Renal pelvis (tissue), 12 donors: ENCODE measurements at places on chromosomes 7 and 10. TPM values are rescaled to one million over a fixed set of nuclear protein-coding genes. Genes with fewer than 3 reads are reported as not detected.

Gene GIGYF1
- 63.6 TPM for polyA plus RNA-seq

Gene GFRA1
- polyA plus RNA-seq: 22.8 TPM

Gene C7orf57
- 1.1 TPM for polyA plus RNA-seq

Gene NPFFR1
- polyA plus RNA-seq: 0.17 TPM

Gene CLDN15
- polyA plus RNA-seq: 14.7 TPM

Gene VPS26A
- polyA plus RNA-seq: 77.7 TPM

Gene LEP
- polyA plus RNA-seq: 0.96 TPM

Gene RASA4B
- polyA plus RNA-seq: 16.9 TPM

Gene BTBD16
- polyA plus RNA-seq: 0.96 TPM

Gene ANKRD61
- polyA plus RNA-seq: 0.61 TPM

Gene ASZ1
- not detected for polyA plus RNA-seq

Gene SLC29A3
- polyA plus RNA-seq: 8.7 TPM

Gene CXCL12
- 373 TPM for polyA plus RNA-seq

Gene ZNF503
- polyA plus RNA-seq: 93.0 TPM
